ENCODE measurements at places on chromosomes 7 and 10.

- peak; percentile 99 for DNase-seq
Measured at GRCh38 chr10:122307669-122308416, 36.7 kb downstream of the BTBD16 start.

GRCh38 chr7:74097937-74098614 is 14.5 kb downstream of the LIMK1 start:
- DNase-seq = peak; percentile 87

DNA sequence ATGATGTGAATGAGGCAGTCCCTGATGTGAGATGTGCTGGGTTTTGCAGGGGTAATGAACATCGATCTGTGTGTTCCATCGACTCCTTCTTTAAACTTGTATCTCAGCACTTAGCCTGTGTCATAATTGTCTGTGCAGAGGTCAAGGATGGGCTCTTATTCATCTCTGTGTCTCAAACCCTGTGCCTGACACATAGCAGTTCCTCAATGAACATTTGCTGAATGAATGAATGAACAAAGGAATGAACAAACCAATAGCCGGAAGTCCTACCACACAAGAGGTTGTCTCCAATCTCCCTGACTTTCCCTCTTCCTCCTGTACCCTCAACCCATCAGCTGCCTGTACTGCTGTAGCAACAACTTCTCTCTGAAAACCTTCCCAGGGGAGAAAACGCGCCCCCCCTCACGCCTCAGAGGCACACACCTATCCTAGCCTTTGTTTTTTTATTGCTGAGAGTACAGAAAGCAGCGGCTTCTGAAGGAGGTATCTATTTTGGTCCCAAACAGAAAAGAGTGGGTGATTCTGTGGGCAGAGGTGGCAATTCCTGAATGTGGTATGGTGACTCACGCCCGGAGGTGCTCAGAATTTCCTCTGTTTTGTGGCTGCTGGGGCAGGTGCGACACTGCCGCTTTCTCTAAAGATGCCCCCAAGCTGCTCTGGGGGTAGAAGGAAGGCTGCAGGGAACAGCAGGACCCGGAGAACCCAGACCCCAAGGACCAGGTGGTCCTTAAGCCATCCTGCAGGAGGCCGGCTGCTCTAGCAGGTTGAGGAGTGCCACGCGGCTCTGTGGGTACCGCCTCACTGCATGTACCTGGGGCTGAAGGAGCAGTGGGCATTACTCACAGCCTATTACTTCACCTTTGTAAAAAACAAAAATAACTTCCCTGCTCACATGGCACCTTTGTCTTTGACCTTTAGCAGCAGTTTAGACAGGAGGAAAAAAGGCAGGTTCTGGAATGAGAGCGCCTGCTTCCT is 9.6 kb downstream of the IL2RA start:
- DNase-seq = no peak

DNA sequence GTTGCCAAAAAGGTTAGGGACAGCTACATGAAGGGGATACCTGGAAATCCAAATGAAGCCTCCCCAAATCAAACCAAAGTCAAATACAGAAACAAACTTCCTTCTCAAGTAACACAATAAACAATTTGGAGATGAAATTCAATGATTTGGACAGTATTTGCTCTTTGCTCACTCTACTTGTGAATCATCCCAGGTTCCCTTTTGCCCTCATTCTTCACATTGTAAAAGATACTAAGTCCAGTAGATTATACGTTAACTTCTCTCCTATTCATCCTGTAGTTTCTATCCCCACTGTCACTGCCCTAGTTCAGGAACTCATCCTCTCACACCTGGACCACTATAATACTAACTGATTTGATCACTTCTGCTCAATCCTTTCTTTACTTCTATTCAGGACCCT is 28.3 kb downstream of the FZD1 start:
- DNase-seq = no peak

DNA sequence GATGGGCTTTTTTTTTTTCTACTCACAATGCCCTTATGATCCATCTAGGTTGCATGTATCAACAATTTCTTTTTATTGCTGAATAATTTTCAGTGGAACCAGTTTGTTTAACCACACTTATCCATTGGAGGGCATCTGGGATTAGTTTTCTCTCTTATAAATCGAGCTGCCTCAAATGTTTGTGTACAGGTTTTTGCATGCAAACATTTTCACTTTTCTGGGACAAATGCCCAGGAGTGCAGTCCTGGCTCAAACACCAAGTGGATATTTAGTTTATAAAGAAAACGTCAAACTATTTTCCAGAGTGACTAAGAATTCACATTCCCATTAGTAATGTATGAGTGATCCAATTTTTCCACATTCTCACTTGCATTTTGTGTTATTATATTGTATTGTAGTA is 313.4 kb downstream of the CXCL12 start:
- peak; percentile 96 for DNase-seq
